ENCODE measurements at places on chromosomes 16 and 17.

DNA sequence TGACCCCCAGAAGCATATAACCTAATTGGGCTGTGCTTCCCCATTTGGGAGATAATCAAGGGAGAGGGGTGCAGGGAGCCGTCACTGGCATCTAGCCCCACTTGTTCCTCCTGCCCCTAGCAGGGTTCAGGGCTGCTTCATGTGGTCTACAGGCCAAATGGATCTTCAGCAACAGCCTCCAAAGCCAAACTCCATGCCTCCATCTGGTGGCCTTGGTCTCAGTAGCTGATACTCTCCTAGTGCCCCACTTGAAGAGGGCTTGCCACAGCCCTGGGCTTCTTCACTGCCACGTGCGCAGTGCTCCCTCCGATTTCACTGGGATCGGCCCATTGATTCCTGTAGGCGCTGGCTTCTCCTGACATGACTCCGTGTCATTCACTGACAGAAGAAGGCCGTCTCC, 24.6 kb downstream of the LYRM9 start:
- no peak for DNase-seq

GRCh38 chr17:49216953-49217650, 6.6 kb downstream of the ABI3 start:
- DNase-seq, result no peak

DNA sequence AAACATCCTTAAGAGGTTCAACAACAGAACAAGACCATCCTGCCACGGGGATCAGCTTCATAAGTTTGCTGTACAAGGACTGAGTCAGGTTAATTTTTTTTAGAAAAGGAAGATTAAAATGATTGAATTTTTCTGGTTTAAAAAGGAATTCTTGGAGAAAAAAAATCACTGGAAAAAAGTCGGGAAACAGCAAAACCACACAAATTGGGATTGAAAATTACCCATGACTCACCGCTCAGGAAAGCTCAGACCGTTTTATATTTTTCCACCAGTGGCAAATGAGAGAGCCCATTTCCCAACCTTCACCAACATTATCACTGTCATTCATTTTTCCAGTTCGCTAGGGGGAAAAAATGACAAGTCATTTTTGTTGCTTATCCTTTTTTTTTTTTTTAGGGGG, 46.6 kb downstream of the MRM3 start:
- no peak for DNase-seq

DNA sequence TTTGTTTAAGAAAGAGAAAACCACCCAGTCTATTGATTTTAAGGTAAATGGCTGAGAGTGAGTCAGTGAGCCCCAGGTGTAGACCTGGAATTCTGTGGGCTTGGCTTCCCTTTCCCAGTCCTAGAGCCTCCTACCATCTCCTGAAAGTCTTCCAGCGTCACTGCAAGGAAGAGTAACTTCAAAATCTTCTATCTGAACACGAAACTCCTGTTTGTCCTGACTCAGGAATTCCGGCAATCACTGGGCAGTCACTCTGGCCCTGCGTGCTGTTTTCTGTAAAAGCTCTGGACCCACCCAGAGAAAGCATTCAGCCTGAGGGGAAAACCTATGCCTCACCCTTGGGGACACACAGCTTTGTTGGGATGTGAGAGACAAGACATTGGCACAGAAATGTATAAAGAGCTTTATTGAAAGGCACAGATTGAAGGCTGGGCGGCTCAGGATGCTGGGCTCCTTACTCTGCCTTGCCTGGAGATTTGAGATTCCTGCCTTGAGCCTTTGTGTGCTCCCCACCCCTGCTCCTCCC, 15.9 kb downstream of the MINK1 start:
- DNase-seq, result no peak

DNA sequence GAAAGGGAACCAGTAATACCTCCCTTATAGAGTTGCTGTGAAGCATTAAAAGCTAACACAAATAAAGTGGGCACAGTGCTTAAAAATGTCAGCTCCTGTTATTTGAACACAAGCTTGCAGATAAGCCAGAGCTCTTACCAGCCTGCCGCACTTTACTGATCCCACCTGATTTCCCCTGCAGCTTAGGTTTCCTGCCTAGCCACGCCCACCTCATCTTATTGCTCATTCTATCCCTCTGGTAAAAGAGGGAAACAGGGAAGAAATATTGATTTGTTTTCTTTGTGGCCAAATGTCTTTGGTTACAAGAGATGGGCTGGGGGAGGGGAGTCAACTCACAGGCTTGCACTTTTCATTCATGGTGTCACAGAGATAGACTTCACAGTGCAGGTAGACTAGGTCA, 9.6 kb upstream of the GP2 start:
- no peak for DNase-seq

DNA sequence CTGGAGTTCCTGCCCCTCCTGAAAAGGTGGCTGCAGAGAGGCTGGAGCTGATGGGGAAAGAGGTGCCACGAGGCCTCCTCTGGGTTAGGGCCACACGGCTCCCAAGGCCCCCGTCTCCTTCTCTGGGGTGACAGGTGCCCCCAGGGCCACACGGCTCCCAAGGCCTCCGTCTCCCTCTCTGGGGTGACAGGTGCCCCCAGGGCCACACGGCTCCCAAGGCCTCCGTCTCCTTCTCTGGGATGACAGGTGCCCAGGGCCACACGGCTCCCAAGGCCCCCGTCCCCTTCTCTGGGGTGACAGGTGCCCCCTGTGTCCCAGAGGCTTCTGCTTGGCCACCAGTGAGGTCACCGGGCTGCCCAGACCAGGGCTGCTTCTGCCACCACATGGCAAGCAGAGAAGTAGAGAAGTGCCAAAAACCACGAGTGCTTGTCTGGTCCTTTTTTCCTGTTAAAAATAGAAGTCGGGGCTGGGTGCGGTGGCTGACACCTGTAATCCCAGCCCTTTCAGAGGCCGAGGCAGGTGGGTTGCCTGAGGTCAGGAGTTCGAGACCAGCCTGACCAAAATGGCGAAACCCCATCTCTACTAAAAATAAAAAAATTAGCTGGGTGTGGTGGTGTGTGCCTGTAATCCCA, 4.1 kb downstream of the CAPN15 start:
- DNase-seq, result no peak

DNA sequence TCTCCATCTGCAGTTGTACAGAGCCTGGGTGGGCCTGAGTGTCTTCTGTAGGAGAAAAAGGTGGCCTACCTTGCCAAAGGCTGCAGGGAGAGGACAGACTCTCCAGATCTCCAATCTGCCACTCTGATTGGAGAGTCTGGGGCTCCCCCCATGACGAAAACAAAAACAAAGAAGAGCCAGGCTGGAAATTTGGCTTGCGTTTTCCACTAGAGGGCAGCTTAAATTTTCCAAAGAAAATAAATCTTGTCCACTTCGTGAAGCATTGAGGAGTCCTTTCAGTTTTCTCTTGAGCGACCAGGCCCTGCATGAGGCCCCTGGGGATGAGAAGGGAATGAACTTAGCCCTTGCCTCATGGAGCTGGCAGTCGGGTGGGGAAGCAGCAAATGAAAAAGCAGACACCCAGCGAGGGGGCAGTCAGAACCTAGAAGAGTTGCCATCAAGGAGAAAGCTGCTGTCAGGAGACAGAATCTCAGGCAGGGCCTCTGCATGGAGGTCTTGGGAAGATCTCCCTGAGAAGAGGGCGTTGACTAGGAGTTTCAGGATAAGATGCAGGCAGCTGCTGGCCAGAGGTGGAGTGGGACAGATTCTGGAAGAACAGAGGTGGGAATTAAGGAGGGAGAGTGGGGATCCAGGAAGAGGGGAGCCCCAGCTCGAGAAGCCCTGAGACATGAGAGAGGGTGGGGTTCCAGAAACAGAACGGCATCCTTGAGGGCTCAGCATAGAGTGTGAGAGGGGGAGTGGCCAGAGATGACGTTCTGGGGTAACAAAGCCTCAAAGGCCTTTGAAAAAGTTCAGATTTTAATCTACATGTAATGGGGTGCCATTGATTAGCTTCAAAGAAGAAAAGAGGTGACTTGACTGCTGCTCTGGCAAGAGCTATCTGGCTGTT, 8.4 kb upstream of the SHCBP1 start:
- DNase-seq, result peak; percentile 13

DNA sequence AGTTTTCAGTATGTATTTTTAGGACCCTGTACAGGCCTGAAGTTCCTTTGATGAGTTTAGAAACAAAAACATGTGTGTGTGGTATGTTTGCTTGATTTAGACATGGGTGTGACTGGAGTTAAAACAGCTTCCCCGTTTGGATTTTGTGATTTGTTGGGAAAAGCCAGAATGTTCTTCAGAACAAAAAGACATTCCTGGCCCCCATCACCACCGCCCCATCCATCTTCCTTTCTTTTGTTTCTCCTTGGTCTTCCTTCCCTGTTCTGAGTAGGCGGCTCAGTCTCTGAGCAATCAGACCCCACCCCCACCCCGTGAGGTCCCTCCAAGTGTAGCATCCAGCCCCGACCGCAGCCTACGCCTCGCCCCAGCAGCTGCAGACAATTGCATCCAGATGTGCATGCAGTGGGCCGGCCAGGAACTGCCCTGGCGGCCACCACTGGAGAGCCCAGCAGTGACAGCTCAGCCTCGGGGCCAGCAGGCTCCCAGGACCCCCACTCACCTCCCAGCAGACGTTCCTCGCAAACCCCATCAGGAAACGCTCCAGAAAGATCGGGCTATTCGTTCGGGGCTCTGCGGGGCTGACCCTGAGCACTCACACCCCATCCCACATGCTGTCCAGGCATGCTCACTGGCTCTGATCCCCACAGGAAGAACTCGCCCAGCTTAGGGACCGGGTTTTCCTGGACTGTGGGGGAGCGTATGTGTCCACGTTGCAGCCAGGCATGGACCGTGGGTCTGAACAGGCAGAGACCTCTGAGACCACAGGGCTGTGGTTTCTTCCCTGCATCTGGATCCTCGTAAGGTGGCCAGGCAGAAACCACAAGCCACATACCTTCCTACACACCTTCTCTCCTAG, 99.8 kb upstream of the CDH5 start:
- DNase-seq, result no peak

GRCh38 chr17:37066322-37067255, 117.8 kb downstream of the AATF start:
- no peak for DNase-seq

DNA sequence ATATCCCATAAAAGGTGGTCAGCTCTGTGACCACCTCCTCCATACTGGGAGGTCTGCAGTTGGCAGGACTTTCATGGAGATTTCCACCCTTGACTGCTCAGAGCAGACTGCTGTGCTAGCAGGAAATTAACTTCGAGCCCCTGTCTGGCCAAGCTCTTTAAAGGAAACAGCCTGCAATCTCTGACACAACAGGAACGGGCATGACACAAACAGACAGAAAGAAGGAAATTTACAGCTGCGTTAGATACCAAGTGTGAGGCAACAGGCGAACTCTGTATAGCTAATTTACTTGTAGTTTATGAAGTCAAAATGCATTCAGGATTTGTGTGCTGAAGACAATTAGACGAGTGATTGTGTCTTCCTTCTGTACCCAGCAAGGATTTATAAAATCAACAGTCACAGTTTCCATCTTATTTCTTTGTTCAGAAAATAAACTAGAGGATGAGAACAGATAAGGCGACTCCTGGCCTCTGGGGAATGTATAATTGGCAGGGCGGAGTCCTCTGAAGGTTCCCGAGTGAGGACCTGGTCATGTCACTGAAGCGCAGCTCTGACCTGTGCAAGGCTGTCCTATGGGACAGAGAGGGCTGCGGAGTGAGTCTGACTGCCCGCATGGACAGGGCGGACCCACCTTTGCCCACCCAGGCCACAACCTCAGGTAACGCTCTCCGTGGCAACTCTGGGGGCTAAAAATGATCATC, 16.1 kb downstream of the WIPI1 start:
- no peak for DNase-seq

DNA sequence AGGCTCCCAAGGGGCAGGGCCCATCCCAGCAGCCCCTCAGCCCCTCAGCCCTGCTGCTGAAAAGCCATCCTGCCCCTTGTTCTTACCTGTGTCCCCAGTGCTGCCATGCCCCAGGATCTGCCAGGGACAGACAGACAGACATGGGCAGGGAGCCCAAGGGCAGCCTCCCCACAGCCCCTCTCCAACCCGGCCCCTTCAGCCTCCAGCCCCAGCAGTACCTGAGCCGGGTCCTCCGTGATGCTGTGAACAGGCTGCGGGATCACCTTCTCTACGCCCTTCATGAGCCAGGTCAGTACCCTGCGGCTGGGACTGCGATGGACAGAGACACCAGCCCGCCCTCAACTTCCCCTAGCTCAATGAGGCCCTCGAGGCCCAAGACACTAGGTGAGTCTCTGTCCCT, 8.2 kb downstream of the CNGB1 start:
- no peak for DNase-seq

DNA sequence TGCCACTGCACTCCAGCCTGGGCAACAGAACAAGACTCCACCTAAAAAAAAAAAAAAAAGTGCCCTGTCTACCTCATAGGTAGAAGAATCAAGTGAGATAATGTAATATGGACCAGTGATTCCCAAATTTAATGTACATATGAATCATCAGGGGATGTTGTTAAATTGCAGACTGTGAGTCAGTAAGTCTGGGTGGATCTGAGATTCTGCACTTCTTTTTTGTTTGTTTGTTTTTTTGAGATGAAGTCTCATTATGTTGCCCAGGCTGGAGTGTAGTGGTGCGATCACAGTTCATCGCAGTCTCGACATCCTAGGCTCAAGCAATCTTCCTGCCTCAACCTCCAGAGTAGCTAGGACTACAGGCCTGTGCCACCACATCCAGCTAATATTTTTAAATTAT, 31.6 kb downstream of the HOXB1 start:
- peak; percentile 56 for DNase-seq

GRCh38 chr17:64320613-64321553, 57.8 kb upstream of the TEX2 start:
- peak; percentile 86 for DNase-seq

DNA sequence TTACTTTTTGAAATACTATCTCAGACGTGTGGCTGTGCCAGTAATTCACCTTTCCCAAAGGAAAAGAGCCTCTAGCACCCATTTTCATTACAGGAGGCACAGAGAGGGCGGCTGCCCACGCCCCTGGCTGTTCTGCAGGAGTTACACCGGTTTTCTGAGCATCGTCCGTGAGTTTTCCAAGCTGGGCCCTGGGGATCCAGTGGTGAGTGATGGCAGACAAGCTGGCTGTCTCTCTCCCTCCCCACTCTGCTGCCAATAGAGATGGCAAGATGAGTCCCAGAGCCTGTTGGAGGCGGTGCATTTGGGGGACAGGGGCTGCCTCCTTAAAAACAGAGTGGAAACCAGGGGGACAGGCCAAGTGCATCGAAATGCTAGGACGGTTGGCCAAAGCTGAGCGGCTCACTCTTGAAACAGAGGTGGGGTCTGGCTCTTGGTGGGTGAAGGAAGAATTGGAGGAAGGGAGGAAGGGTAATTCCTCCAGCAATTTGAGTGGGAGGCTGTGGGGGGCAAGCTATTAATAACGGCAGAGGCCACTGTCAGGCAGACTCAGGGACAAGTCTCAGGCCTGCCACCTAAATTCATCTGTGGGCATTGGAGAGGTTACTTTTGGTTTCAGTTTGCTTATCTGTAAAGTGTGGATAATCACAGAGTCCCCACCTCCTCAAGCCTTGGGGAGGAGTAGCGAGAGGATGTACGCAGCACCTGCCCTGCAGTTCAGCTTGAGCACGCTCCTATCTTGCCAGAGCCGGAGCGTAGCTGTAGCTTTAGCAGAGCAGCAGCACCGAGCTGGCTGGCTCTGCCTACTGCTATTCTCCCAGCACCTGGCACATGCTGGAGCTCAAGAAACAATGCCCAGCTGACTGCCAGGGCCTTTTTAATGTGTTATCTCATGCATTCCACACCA, 7.5 kb upstream of the NOS2 start:
- DNase-seq, result peak; percentile 28

All from NCI-H69 (cell line).